COR-L47 (cell line): ENCODE measurements at places on chromosomes 12 and 14.

GRCh38 chr12:119682639-119683252, 14.8 kb downstream of the PRKAB1 start:
- DNase-seq = no peak

- no peak for DNase-seq
These were observed at the start of gene GLT1D1 for GRCh38 chr12:128852885-128853599. Gene GLT1D1, plus strand, starts transcription at chr12:128853478. Its CDS starts 104 bp downstream, at chr12:128853582.

- no peak for DNase-seq
These were observed 1.9 kb downstream of the HOXC10 start for GRCh38 chr12:53986686-53987483.

GRCh38 chr12:68863109-68863770, 55.3 kb downstream of the MDM2 start:
- no peak for DNase-seq

DNA sequence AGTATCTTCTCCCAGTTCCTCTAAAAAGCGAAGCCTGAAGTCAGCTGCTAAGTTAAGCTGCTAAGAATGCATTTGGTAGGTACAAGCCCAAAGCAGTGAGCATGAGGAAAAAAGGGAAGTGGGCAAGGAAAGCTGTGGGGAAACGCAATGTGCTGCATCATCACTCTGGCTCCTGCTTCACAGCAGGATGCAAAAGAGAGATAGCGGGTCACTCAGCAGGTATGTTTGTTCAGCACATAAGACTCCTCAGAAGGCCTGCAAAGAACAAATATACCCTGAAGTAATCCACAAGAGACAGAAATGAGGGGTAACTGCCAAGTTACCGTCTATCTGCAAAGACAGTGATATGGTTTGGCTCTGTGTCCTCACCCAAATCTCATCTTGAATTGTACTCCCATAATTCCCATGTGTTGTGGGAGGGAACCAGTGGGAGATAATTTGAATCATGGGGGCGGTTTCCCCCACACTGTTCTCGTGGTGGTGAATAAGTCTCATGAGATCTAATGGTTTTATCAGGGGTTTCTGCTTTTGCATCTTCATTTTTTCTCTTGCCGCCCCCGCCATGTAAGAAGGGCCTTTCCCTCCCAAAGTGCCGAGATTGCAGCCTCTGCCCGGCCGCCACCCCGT, 127.4 kb upstream of the EGLN3 start:
- DNase-seq = no peak

DNA sequence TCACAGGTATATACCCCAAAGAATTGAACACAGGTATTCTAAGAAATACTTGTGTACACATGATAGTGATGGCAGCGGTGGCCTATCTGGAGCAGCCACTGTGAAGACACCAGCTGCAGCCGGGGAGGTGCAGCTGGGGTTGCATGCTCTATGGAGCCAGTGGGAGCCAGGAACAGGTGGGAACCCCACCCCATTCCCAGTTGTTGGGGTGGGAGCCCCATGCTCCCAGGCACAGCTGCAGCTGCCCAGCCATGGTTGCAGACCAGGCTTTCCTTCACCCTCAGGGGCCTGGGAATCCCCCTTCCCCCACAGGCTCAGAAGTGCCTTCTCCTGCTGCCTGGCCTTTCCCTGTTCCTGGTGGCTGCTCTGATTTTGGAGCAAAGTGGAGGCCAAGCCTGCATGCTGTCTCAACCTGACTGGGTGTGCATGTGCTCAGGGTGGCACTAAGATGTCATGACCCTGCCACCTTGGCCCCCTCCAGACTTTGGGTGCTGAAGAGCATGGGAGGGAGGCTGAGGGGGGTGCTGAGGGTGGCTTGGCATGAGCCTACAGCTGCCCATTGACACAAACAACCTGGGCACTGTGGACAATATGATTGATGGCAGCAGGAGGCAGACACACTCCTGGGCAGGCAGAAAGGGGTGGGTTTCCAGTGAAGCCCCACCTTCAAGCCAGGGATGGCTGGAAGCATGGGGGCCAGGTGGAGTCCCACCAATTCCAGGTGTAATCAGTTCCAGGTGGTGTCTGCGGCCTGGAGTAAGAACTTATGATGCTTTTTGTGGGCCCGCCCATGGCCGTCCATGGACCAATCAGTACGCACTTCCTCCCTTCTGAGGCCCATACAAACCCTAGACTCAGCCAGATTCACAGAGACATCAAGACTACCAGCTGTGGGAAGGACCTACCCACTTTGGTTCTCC, 234.7 kb downstream of the ADGRD1 start:
- DNase-seq = no peak

GRCh38 chr14:34049790-34050189, 98.9 kb upstream of the EGLN3 start:
- DNase-seq = no peak

GRCh38 chr14:60090864-60091519, 731 bp upstream of the PCNX4 start:
- DNase-seq = peak; percentile 50

DNA sequence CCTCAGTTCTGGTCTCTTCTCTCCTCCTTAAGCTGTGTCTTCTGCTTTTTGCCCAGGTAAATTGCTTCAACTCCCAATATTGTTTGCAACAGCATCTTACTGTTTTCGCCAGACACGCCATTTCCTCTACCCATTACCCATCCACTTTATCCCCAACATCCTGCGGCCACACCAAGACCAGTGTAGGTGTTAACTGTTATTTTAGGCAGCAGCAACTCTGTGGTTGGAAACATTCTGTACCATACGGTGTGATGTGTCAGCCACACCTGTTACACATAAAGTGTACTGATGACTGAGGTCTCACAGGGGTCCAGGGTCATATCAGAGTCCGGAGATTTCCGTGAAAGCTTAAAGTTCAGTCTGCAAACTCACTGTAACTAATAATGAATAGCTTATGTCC, 21.8 kb upstream of the KLRD1 start:
- no peak for DNase-seq

DNA sequence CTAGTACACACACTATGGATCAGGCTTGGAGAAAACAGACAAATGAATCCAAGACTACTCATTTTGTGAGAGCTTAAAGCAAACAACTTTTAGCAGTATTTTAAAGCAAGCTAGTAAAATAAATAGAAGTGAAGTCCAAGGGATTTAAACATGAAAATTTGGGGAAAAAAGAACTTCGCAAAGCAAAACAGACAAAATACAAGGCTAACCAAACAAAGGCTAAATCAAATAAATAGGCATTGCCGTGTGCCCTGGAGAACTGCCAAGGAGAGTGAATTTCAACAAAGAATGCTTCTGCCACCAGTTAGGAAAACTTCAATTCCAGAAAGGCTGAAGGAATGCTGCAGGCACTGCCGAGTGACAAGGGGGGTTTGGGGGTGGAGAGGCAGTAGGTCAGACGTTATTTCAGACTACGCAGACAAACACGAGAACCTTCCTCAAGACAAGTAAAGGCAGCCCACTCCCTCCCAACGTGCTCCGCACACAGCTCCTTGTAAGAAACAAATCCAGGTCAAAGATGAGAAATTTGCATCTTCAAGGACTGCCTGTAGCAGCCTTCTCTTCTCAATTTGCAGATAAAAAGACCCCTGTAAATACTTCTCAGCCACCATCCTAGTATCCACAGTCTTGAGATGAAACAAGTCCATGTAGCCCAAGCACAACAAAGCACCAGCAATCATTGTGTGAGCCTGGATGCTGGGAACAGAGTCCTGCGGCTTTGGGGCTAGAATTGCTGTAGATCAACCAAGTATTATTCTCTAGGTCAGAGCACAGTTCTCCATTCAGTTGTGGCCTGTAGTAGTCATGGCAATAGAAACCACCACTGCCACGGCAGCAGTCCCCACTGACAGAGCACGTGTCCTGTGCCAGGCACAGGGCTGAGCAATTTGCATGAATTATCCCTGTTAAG, 43.3 kb downstream of the EFCAB11 start:
- DNase-seq = peak; percentile 32

DNA sequence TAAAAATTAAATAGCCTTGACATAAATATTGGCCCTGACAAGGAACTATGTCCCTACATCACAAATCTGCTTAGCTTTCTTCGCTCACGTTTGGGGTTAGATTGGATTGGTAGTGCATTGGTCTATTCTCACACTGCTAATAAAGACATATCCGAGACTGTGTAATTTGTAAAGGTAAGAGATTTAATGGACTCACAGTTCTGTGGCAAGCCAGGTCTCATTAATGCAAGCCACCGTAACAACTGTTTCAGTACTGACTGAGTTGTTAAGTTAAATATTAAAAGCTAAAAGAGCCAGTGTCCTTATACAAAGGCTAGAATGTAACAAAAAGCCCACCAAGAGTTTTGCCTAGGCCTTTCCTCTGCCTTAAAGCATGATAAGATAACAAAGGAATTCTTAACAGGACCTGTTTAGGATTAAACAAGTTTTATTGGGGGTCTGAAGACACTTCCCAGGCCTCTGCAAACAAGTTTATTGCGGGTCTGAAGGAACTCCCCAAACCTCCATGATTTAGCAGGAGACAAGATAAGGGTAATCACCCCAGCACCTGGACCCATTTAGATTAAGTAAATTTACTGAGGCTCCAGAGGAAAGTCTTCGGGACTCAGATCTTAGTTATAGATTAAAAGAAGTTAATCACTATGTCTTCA, 88.2 kb upstream of the PTGDR start:
- DNase-seq = no peak

GRCh38 chr14:43413084-43413483, 1094.0 kb downstream of the FSCB start:
- DNase-seq = no peak

DNA sequence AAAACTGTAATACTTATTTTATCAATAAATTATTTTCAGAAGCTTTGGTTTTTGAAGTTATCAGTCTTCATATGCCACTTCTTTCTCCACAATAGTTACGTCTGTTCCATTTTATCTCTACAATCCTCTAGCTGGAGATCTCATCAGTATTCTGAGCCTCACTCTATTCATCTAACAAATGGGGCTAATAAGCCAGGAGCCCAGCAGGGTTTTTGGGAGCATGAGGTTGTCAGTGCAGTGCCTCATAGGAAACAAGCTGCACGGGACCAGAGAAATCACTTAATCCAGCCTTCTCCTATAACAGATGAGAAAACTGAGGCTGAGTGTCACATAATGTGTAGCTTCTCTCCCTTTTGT, 501.9 kb upstream of the RGS6 start:
- no peak for DNase-seq

DNA sequence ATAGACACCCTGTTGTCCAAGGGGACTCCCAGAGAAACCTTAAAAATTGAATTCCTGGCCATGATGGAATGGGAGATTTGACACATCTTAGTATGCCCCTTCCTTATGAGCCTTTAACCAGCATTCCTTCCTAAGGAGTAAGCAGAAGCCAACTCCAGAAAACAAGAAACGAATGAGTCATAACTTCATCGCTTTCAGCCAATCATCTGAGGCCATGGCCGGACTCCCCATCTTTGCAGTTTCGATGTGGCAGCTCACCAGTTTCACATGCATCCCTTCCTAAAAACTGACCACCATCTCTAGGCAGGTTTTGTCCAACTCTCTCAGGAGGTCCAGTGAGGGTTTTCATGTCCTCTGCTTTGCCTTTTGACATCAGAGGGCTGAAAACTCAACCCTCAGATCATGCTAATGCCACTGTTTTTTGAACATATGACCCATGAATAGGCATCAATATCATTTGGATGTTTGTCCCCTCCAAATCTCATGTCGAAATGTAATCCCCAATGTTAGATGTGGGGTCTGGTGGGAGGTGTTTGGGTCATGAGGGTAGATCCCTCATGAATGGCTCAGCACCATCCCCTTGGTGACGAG, 19.9 kb downstream of the DAAM1 start:
- no peak for DNase-seq

- DNase-seq = no peak
These were observed at the start of gene PTPRQ for GRCh38 chr12:80443974-80444666. Gene PTPRQ, plus strand, starts transcription at chr12:80444235. Its CDS starts 111 bp downstream, at chr12:80444346.

DNA sequence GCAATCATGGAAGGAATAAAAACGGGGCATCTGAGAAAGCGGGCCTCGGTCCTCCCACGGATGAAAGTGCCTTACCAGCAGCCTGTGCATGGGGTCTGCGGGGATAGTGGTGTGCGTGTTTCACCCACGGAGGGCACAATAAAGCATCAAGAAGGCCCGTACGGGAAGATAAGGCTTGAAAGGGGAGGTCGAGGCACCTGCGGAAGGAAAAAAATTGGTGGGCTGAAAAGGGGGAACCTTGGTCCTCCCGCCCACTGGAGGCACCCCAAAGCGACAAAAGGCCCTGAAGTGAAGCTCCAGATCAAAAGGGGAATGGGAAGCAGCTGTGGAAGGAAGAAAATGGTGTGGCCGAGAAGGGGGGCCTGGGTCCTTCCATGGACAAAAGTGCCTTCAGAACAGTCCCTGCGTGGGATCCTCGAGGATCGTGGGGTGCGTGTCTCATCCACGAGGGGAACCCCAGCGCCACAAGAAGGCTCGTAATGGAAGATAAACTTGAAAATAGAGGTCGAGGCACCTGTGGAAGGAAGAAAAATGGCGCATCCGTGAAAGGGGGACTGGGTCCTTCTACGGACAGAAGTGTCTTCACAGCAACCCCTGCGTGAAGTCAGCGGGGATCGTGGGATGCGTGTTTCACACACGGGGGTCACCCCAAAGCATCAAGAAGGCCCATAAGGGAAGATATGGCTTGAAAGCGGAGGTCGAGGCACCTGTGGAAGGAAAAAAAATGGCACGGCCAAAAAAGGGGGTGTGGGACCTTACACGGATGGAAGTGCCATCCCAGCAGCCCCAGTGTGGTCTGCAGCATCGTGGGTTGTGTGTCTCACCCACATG, 276.9 kb downstream of the ALG10 start:
- DNase-seq = no peak

DNA sequence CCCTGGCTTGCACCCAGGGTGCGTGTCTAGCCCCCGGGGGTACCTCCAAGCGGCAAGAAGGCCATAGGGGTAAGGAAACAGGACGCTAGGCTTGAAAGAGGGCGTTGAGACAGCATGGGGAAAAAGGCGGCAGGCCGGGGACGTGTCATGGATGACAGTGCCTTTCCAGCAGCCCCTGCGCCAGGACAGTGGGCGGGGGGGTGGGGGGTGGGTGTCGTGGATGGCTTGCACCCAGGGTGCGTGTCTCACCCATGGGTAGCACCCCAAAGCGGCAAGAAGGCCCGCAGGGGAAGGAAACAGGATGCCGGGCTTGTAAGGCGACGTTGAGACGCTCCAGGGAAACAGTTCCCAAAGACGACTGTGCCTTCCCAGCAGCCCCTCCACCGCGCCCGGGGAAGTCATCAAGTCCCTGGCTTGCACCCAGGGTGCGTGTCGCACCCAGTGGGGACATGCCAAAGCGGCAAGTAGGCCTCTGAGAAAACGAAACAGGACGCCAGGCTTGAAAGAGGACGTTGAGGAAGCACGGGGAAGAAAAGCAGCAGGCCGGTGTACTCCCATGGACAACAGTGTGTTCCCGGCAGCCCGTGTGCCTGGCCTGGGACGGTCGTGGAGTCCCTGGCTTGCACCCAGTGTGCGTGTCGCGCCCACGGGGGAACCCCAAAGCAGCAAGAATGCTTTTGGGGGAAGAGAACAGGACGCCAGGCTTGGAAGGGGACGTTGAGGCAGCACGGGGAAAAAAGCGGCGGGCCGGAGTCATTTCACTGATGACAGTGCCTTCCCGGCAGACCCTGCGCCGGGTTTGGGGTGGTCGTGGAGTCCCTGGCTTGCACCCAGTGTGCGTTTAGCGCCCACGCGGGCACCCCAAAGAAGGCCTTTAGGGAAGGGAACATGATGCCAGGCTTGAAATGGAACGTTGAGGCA, 163.5 kb upstream of the ALG10B start:
- no peak for DNase-seq

- DNase-seq = peak; percentile 84
These were observed 11.6 kb upstream of the FOXN3 start for GRCh38 chr14:89428546-89429198.
